LoVo (cell line): ENCODE measurements at places on chromosomes 13 and 19.

GRCh38 chr19:17380426-17381138 is 3.4 kb upstream of the PLVAP start:
- DNase-seq = no peak

GRCh38 chr13:66312312-66313087 is 917.6 kb downstream of the PCDH9 start:
- peak; percentile 33 for DNase-seq

GRCh38 chr13:30396434-30397075 is 25.7 kb upstream of the UBE2L5 start:
- no peak for DNase-seq

- no peak for DNase-seq
These were observed 5.7 kb downstream of the WDR62 start for GRCh38 chr19:36060430-36060829.

GRCh38 chr13:56283262-56283828 is 857.4 kb upstream of the PRR20A start:
- no peak for DNase-seq

- no peak for DNase-seq
These were observed 208.1 kb downstream of the RBM26 start for GRCh38 chr13:79197933-79198332.

- DNase-seq = no peak
These were observed 204.9 kb downstream of the ZIC5 start for GRCh38 chr13:99766641-99767045.

DNA sequence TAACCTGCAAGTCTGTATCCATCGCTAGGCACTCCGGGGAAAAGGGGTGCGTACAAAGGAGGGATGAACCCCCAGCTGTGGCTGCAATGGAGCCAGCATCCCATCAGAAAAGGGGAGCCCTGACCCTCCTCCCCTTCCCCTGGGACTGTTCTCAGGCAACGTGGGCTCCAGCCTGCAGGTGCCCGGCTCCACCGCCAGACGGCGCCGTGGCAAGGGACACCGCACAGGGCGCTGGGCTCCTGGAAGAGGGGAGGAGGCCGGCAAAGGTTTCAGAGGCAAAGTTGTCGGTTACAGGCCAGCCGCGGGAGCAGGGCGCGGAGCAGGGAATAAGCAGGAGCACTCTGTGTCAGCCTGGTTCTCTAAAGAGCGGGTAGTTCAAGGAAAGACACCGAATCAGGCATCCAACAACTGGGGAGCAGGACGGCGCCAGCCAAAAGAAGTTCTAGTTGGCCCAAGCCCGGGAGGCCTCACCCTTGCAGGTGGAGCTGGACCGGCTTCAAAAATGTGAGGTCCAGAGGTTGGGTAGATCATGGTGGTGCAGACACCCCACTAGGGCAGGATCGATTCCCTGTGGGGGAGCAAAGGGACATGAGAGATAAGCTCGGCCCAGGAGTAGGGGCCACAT is 53.0 kb upstream of the ATP12A start:
- no peak for DNase-seq

- no peak for DNase-seq
These were observed 13.1 kb downstream of the NOP53 start for GRCh38 chr19:47758443-47758804.

- DNase-seq = no peak
These were observed 245.5 kb downstream of the TDRD3 start for GRCh38 chr13:60642552-60642951.

DNA sequence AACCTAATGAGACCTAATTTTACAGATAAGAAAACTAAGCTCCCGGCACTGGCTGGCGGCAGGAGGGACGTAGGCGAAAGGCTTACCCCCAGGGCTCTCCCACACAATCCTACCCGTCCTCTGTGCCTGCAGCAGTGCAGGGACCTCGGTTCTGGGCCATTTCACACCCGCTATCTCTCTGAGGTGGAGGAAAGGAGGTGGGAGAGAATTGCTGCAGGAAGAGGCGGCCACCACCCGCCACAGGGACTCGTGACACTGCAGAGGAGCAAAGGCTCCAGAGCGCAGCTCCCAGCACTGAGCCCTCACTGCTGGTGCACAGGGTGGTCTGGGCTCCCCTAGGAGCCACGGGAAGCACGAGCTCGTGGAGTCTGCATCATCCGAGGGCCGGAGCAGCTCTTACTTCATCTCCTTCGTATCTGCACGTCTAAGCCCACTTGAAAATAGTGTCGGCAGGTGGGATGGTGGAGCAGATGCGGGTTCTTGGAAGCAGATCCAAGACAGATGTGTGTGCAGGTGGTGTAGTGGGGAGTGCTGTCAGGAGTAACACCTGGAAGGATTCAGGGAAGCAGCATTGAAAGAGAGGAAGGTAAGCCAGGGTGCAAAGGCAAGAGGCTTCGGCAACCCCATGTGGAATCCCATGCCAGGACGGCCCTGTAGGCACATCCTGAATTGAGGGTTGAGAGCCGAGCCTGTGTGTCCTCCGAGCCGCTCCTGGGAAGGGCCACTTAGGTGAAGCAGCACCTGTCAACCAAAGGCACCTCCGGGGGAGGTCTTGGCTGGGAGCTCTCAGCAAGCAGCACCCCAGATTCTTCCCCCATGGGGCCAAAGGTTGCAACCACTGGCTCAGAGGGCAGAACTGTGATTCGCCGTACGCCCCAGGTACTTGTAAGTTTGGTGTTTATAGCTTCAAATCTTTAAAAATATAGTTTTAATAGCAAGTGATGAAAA is 115.8 kb upstream of the SPACA7 start:
- DNase-seq = no peak

DNA sequence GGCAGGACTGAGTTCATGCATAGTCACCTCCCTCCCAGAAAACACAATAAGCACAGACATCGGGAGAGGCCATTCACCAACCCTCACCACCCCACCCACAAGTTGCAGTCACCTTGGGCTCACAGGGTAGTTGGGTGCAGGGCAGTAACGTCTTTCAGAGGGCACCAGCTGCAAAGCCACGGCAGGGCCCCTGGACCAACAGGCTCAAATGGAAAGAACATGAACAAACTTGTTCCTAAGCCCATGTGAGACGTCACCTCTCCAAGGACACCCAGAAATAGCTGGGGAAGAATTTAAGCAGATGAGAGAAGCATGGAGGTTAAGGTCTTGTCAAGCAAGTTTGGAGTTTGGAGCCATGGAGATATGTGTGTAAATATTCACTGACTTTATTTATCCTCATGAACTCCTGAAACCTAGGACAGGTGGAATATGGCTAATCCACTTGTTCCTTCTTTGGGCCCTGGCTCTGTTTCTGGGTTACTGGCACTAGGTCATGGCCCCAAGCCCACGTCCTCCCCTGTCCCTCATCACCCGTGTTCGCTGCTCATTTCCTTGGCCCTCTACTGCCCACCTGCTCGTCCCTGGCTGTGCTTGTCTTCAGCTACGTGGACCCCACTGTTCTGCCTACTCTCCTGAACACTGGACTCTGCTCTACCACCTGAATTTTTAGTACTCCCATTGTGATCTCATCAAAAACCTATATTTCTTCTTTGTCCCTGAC is 40.4 kb downstream of the SACS start:
- no peak for DNase-seq

GRCh38 chr13:98632961-98633360 is 56.1 kb upstream of the STK24 start:
- no peak for DNase-seq

DNA sequence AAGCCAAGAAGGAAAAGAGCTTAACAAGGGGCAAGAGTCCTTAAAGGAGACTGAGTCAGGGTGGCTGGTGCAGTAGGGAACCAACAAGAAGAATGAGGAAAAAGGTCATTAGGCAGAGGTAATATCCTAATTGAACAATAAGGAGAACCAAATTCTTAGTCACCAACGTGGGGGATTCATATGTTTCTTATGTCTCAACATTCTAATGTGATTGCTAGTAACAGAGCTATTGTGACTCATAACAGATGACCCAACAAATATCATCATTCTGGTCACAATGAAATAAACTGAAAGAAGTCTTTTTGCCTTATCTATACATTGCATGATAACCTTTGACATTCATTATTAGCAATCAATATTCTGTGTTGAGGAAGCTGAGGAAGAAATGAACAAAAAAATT is 101.6 kb downstream of the RAP2A start:
- no peak for DNase-seq

DNA sequence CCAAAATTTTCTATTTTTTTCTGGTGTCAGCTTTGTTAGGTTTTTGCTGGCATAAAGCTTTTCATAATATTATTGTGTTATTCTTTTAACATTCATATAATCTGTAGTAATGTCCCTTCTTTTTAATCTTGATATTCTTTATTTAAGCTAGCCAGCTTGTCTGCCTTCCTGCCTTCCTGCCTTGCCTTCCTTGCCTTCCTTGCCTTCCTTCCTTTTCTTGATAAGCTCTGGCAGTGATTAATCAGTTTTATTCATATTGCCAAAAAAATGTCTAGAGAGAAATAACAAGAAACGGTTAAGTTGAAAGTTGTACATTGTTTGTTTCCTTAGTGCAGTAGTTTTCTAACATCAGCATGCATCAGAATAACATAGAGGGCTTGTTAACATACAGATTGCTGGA is 257.5 kb downstream of the MAB21L1 start:
- DNase-seq = no peak

GRCh38 chr19:40580619-40581018 is 3.9 kb downstream of the SHKBP1 start:
- DNase-seq = no peak

GRCh38 chr19:19160461-19161035 is 9.5 kb downstream of the MEF2B start:
- no peak for DNase-seq

DNA sequence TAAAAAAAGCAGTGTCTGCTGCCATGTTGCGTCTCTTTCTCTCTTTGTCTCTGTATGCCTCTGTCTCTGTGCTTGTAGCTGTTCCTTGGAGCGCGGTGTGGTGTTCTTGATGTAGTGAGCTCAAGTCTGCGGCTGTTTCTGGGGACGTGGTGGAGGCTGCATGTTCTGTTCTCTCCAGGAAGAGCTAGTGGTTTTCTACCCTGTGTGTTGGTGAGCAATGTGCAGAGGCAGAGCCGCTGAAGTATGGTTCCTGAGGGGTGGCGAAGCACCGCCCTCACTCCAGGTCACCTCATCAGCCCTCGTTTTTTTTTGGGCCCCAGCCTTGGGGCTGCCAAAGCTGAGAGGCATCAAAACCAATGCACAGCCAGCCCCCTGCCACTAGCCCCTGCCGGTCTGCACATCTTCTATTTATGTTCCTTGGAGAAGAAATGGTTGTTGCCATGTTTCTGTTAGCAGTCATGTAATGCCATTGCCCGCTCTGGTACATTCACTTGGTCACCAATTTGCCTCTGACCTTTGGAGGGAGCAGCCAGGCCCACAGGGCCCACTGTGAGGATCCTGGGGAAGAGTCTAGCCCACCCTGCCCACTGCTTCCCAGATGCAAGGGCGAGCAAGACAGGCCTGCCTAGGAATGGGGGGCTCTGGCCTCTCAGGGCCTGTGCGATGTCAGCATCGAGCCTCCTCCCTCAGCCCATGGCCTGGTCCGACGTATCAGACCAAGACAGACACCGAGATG is 7.2 kb downstream of the HNRNPL start:
- no peak for DNase-seq

GRCh38 chr13:99991828-99992775 is 10.5 kb downstream of the ZIC2 start:
- DNase-seq = no peak

DNA sequence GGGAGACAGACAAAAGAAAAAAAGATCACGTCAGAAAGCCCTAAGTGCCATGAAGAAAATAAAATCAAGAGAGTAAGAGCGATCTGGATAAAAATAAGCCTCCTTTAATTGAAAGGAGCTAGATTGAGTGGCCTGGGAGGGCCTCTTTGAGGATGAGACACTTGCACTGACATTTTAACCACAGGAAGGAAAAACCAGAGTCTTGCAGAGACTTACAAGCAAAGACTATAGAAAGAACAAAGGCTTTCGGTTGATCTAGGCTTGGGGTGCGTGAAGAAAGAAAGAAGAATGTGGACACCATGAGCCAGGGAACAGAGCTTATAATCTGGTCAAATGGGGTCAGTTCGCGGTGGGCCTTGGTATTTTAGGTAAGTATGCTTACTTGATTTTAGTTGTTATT is 342.7 kb downstream of the COG6 start:
- no peak for DNase-seq

DNA sequence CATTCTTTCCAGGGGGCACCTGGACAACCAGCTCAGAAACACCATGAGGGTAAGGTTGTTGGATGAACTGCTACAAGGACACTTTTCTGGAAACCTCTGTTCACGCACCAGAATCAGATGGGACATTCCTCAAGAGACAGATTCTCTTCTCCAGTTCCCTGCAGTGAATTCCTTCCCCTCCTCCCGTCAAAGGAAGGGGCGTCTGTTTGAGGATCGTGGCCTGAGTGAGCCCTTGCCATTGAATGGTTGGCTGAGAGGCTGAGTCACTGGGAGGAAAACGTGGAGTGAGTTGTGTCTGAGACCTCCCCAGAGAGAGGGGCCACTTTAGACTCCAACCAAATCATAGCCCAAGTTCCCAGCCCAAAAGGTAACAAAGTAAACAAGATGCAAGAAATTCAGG is 79.4 kb upstream of the ZNF507 start:
- no peak for DNase-seq

GRCh38 chr19:5035105-5035761 is 66.3 kb downstream of the KDM4B start:
- no peak for DNase-seq
